ENCODE measurements at places on chromosomes 1 and 21. TPM values are rescaled to one million over a fixed set of nuclear protein-coding genes. Genes with fewer than 3 reads are reported as not detected.

GRCh38 chr1:153777648-153778047 lies 2.4 kb downstream of the SLC27A3 start:
- H3K4me3 ChIP-seq = no peak overlapping the region
- H3K27me3 ChIP-seq = no peaks in the 10 kb centered on the region
- H3K27ac ChIP-seq = no peak overlapping the region

- no peak overlapping the region for H3K27ac ChIP-seq
- DNase-seq = peak; percentile 9
- peaks cover 9% of the 10 kb centered on the region for H3K36me3 ChIP-seq
- H3K4me1 ChIP-seq = no peaks in the 10 kb centered on the region
Observed at GRCh38 chr1:61825393-61825792, 83.1 kb downstream of the PATJ start.

GRCh38 chr1:11443043-11443442 lies 35.9 kb upstream of the DISP3 start:
- H3K4me3 ChIP-seq = no peak overlapping the region
- no peaks in the 10 kb centered on the region for H3K4me1 ChIP-seq
- peaks cover 5% of the 10 kb centered on the region for H3K27me3 ChIP-seq
- H3K36me3 ChIP-seq = no peaks in the 10 kb centered on the region
- no peak overlapping the region for H3K27ac ChIP-seq
- no peak for DNase-seq

CD5L gene
- polyA plus RNA-seq = 0.03 TPM

DNA sequence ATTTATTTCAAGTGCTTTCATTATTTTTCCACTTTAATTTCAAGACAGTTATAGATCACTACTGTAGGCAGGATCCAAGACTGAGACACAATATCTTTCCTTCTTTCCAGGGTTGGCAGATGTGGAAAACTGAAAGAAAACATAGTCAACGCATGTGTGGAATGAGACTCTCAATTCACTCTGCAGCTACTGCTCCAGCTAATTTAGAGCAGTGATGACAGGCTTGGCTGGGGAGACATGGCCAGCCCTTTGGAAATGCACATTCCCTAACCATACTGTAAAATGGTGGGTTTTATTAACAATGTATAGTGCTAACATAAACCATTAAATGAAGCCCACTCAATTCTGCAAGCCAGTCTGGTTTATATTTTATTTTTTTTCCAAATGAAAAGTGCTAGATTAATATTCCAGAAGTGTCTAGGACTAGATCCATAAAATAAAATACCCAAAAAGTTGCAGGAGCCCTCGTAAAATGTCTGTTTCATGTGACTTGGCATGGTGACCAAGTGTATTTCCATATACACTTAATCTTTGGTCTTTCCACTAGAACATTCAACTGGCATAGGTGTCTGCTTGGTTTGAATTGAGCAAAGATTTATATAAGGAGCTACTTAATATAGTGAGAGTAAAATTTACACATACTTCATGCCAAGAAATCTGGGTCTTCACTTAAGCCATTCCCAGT lies 32.9 kb downstream of the COL11A1 start:
- H3K4me1 ChIP-seq = no peaks in the 10 kb centered on the region
- DNase-seq = no peak
- no peak overlapping the region for H3K4me3 ChIP-seq
- no peak overlapping the region for H3K27ac ChIP-seq

- H3K4me3 ChIP-seq = no peak overlapping the region
- no peak for DNase-seq
- H3K27me3 ChIP-seq = no peaks in the 10 kb centered on the region
Observed at GRCh38 chr1:112599477-112599876, 19.5 kb downstream of the ST7L start.

PLXNA2 gene
- 17.8 TPM for polyA plus RNA-seq

- H3K4me3 ChIP-seq = no peak overlapping the region
- no peak overlapping the region for H3K27ac ChIP-seq
- no peaks in the 10 kb centered on the region for H3K4me1 ChIP-seq
- DNase-seq = no peak
- no peaks in the 10 kb centered on the region for H3K36me3 ChIP-seq
Observed at GRCh38 chr1:210081494-210081893, 143.5 kb downstream of the SYT14 start.

GRCh38 chr1:225343618-225344017 lies 84.2 kb downstream of the LBR start:
- no peak for DNase-seq
- no peak overlapping the region for H3K27ac ChIP-seq
- H3K27me3 ChIP-seq = no peaks in the 10 kb centered on the region
- no peaks in the 10 kb centered on the region for H3K4me1 ChIP-seq
- H3K4me3 ChIP-seq = no peak overlapping the region

VWA5B1 gene
- polyA plus RNA-seq = 1.5 TPM

GRCh38 chr1:180614730-180615129 lies 17.1 kb upstream of the XPR1 start:
- no peak for DNase-seq
- H3K36me3 ChIP-seq = no peaks in the 10 kb centered on the region
- H3K4me3 ChIP-seq = no peak overlapping the region
- peaks cover 2% of the 10 kb centered on the region for H3K4me1 ChIP-seq

DNA sequence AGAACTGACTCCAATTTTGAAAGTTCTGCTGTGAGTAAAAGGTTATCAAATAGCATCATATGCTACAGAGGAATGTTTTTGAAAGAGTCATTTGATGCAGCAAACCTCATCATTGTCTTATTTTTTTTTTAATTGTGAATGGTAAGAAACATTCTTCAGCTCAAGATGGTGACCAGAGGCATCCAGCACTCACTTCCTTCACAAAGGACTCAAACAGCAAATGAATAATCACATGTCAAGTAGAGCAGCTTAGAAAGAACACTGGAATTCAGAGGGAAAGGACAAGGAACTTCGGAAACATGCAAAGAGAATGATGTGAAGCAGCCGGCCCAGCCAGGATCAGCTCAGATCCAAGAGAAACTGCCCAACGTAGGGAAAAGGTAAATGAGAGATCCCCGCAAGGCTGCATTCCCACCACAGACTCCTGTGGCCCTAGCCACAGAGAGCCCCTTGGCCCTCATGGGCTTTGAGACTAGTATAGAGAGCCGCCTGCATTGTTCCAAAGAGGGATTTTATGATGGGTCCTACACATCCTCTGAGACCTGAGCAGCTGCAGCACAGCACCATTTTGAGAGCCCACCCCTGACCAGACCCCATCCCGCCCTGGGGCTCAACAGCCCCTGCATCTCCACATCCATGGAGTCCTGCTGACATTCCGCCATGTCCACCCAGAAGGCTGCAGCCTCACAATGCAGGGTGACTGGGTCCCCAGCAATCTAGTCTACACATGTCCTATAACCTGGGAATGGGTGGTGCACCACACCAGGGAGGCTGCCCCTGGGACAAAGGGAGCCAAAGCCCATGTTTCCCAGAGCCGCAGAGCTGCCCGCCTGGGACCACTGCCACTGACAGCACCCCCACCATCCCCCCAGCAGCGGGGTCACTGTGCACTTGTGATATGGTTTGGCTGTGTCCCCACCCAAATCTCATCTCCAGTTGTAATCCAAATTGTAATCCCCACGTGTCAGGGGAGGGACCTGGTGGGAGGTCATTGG lies 21.2 kb upstream of the UTS2 start:
- no peak for DNase-seq
- H3K4me1 ChIP-seq = no peaks in the 10 kb centered on the region
- H3K36me3 ChIP-seq = no peaks in the 10 kb centered on the region
- H3K27me3 ChIP-seq = no peaks in the 10 kb centered on the region
- no peak overlapping the region for H3K4me3 ChIP-seq

- H3K36me3 ChIP-seq = peaks cover 18% of the 10 kb centered on the region
- H3K4me3 ChIP-seq = no peak overlapping the region
- no peak overlapping the region for H3K27ac ChIP-seq
- no peaks in the 10 kb centered on the region for H3K27me3 ChIP-seq
- no peaks in the 10 kb centered on the region for H3K4me1 ChIP-seq
- DNase-seq = no peak
Observed at GRCh38 chr1:32779242-32779641, 37.9 kb downstream of the YARS1 start.

RGL1 gene
- polyA plus RNA-seq = 8.4 TPM

DNA sequence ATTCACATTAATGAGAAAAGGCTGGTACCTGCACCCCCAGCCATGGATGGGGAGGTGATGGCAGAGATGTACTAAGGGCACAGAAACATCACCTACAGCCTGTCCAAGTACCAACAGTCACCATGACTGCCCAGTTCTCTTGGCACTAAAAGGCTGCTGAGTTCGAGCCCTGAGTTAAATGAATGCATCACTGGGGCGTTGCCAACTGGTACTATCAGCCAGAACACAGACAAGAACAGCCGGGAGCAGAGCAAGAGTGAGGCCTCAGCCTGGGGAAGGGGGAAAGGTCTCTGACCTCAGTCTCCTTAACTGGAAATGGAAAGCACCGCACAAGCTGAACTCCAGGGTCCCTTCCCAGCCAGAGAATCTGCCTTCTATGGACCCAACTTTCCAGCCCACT lies 60.5 kb downstream of the GLIS1 start:
- no peaks in the 10 kb centered on the region for H3K27me3 ChIP-seq
- no peak overlapping the region for H3K27ac ChIP-seq
- no peak overlapping the region for H3K4me3 ChIP-seq
- peaks cover 22% of the 10 kb centered on the region for H3K4me1 ChIP-seq

LRRIQ3 gene
- 0.27 TPM for polyA plus RNA-seq

GRCh38 chr21:27388825-27389224 lies 421.9 kb upstream of the ADAMTS5 start:
- no peaks in the 10 kb centered on the region for H3K27me3 ChIP-seq
- no peaks in the 10 kb centered on the region for H3K36me3 ChIP-seq
- H3K4me1 ChIP-seq = no peaks in the 10 kb centered on the region
- H3K27ac ChIP-seq = no peak overlapping the region
- no peak overlapping the region for H3K4me3 ChIP-seq
- no peak for DNase-seq

GRCh38 chr1:28986306-28986910 lies 72.0 kb downstream of the EPB41 start:
- H3K36me3 ChIP-seq = no peaks in the 10 kb centered on the region
- no peaks in the 10 kb centered on the region for H3K27me3 ChIP-seq
- no peak overlapping the region for H3K4me3 ChIP-seq
- DNase-seq = no peak
- H3K27ac ChIP-seq = no peak overlapping the region

KCNK2 gene
- 2.2 TPM for polyA plus RNA-seq

GRCh38 chr1:93330196-93330595 lies 15.5 kb upstream of the DR1 start:
- no peak for DNase-seq
- no peaks in the 10 kb centered on the region for H3K27me3 ChIP-seq
- no peak overlapping the region for H3K27ac ChIP-seq

SPRR2A gene
- polyA plus RNA-seq = 2.0 TPM

- no peaks in the 10 kb centered on the region for H3K36me3 ChIP-seq
- H3K27ac ChIP-seq = peak overlapping the region; percentile 52
- no peaks in the 10 kb centered on the region for H3K27me3 ChIP-seq
- DNase-seq = peak; percentile 79
Observed at GRCh38 chr1:32701421-32701911, 1.1 kb downstream of the SYNC start.

MPL gene
- polyA plus RNA-seq = not detected

DNA sequence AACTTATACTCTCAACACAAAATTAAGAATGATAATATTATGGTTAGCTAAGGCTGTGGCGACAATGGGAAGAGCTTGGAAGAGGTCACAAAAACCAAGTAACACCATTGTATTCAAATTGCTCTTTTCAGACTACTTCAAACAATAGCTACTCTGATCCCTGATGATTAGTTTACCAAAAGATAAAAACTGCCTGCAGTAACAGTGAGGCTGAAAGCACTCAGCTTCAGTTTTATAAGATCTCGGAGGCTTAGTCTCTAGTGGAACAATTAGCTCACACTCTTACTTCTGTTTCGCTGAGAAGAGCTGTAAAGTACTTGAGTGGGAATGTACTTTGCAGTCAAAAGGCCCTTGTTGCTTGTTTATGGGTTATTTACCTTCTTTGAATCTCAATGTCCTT lies 278.5 kb downstream of the LRRC7 start:
- H3K27me3 ChIP-seq = no peaks in the 10 kb centered on the region
- DNase-seq = no peak
- H3K4me3 ChIP-seq = no peak overlapping the region
- no peaks in the 10 kb centered on the region for H3K4me1 ChIP-seq
- no peaks in the 10 kb centered on the region for H3K36me3 ChIP-seq

- no peak overlapping the region for H3K27ac ChIP-seq
- no peak for DNase-seq
- peaks cover 2% of the 10 kb centered on the region for H3K27me3 ChIP-seq
Observed at GRCh38 chr1:175597969-175598765, 145.2 kb downstream of the TNR start.

- H3K4me3 ChIP-seq = no peak overlapping the region
- DNase-seq = no peak
- no peak overlapping the region for H3K27ac ChIP-seq
- peaks cover under 1% of the 10 kb centered on the region for H3K4me1 ChIP-seq
- no peaks in the 10 kb centered on the region for H3K36me3 ChIP-seq
Observed at GRCh38 chr1:171152549-171152948, 32.6 kb upstream of the FMO2 start.

GRCh38 chr1:179825206-179825605 lies 52.4 kb downstream of the TOR1AIP2 start:
- no peaks in the 10 kb centered on the region for H3K4me1 ChIP-seq
- H3K36me3 ChIP-seq = no peaks in the 10 kb centered on the region
- H3K27me3 ChIP-seq = no peaks in the 10 kb centered on the region
- no peak overlapping the region for H3K4me3 ChIP-seq
- no peak for DNase-seq

DNA sequence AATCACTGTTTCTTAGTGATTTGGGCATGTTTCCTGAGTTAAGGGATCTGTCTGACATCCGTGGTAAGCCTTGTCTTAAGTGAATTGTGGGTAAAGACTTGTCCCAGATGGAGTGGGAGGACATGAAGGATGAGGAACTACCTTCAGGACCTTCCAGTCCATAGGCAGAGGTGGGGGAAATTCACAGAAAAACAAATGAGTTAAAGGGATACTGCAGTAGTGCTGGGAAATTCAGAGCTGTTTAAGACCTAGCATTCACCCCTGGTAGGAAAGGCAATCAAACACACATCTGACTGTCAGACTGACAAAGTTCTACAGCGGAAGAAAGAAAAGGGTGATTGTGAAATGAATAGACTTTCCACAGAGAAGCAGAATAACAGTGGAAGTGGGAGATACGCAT lies 3.0 kb downstream of the GNAT2 start:
- H3K36me3 ChIP-seq = no peaks in the 10 kb centered on the region
- no peak overlapping the region for H3K4me3 ChIP-seq
- DNase-seq = no peak
- H3K27me3 ChIP-seq = no peaks in the 10 kb centered on the region

DNA sequence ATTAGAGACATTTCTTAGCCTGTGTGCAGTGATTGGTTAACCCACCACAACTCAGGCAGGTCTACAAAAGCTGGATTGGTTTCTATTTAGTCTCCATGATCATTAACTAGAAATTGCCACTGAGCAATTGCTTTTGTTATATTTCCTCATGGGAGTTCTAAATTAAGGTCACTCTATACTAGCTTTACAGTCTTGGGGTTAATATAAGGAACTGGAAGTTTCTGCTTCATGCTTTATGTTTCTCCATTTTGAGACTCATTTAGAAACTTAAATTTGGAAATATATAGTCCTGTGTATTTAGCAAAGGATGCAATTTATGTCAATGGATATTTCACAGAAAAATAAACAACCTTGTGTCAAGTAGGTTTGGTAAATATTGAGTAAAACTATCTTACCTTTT lies 137.5 kb downstream of the HLX start:
- H3K27ac ChIP-seq = no peak overlapping the region
- no peaks in the 10 kb centered on the region for H3K27me3 ChIP-seq
- no peaks in the 10 kb centered on the region for H3K4me1 ChIP-seq
- no peaks in the 10 kb centered on the region for H3K36me3 ChIP-seq
- no peak overlapping the region for H3K4me3 ChIP-seq

All from small intestine (tissue), 16 donors.